HAP-1 (cell line): ENCODE measurements at places on chromosomes 2 and 18.

- no peak for DNase-seq
Observed at GRCh38 chr2:84925336-84925723, 19.9 kb downstream of the TMSB10 start.

DNA sequence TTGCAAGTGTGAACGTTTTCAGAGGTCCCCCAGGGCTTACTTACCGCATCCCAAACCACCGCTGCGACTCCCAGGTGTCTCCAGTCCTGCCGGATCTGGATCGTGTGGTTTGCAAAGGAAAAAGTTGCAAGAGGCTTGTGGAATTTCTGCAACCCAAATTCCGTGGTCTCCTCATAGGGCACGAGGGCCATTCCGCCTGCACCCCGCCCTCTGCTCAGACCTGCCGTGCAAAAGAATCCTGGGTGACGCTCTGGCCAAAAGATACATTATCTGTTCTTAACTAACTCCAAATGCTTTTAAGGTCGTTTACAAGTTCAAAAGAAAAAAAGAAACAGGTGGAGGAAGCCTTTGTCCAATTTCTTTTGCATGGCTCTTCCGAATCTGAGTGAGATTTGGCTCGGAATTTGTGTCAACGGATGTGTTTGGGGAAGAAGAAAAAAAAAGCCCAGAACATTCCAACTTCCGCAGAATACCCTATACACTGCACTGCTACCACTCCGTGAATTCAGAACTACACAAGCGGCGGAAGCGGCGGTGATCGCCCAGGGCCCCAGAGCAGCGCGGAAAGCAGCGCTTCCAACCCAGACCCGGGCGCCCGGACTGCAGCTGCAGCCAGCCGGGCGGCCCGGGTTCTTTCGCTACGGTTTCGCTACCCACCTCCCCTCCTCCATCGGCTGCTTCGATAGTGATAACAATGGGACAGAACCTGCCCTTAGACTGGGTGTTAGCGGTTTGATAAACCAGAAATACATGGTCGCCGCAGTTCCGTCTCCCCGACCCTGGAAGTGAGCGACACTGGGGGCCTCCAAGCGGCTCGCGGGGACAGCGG, 795 bp downstream of the METTL21A start:
- peak; percentile 73 for DNase-seq

DNA sequence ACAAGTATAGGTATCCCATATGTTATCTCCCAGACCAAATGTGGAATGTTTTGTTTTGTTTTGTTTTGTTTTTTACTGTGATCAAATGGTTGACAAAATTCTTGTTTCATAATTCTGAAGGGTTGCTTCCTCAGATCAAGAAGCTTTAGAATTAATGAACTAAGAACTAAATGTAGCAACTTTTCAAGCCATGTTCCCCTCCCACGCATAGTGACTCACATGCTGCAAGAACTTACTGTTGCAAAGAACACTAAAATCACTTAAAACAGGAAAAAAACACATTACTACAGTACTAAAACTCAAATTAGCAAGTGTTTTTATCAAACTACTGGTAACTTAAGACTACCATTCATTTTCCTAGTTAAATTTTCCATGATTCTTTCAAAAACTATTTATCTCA, 30.6 kb downstream of the HNRNPLL start:
- no peak for DNase-seq

DNA sequence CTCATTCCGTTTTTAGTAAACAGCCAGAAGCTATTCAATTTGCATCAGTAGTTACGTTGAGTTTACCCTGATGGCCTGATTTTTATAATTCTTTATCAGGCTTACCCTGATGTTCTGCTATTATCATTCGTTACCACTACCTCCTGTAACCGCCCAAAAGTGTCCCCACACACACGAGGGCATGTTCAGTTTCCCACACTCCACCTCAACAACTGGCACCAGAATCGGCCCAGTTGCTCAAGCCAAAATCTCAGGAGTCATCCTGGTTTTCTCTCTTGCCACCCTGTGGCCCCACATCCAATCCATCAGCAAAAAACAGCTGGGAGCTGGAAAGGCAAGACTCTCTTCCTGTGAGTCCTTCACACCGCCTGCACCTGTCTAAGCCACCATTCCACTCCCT, 102.9 kb upstream of the RAB6C start:
- DNase-seq = no peak

DNA sequence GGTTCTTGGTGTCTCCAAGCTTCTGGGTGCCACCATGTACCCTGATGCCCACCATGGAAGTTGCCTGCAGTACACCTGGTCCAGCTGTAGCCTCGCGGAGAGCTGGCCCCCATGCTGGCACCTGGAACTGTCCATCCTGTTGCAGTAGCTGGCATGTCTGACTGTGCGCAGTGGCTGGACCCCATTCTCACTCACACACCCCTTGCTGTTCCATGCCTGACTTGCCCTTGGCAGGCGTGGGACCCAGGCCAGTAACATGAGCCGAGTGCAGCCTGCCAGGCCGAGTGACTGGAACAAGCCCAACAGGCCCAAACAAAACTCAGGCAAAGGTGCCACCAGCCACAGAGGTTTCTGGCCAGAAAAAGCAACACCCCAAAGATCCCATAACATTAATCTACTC, 73.8 kb downstream of the NEURL3 start:
- DNase-seq = no peak

- DNase-seq = no peak
Observed at GRCh38 chr18:31451625-31452024, 4.1 kb downstream of the DSG3 start.

- no peak for DNase-seq
Observed at GRCh38 chr2:147495734-147496133, 349.1 kb upstream of the ACVR2A start.

- no peak for DNase-seq
Observed at GRCh38 chr2:238418999-238419546, 7.7 kb upstream of the ASB1 start.

GRCh38 chr2:241498115-241499070, 10.0 kb downstream of the STK25 start:
- DNase-seq = no peak

GRCh38 chr2:25280051-25280687, 61.6 kb downstream of the DNMT3A start:
- DNase-seq = no peak

GRCh38 chr2:62382757-62383156, 123.2 kb downstream of the TMEM17 start:
- no peak for DNase-seq

DNA sequence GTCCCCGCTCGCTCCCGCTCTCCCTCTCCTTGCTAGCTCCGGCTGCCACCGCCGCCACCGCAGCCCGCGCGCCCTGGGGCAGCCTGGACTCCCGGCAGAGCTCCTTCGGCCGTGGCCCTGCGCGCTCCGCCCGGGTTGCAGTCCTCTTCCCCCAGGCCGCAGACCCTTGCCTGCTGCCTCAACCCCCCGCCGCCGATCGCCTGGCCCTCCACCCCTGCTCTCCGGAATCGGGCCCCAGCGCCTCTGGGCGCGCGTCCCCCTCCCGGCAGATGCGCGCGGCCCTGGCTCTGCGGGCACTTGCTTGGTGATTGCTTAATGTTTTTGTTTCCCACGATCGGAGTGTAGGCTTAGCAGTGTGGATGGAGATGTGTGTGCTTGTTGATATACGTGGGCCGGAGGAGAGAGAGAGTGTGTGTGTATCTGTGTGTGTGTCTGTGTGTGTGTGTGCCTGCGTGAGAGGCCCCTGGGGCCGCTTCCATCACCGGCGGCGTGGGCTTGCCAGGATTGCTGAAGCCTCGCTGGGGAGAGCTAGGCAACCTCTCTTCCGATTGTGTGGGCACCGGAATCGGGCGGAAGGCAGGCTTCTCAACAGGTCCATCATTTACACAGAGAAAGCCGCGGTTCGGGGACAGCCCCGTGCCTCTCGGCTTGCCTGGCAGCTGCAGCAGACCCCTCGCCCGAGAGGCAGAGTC, 877 bp downstream of the INHBB start:
- DNase-seq = no peak

DNA sequence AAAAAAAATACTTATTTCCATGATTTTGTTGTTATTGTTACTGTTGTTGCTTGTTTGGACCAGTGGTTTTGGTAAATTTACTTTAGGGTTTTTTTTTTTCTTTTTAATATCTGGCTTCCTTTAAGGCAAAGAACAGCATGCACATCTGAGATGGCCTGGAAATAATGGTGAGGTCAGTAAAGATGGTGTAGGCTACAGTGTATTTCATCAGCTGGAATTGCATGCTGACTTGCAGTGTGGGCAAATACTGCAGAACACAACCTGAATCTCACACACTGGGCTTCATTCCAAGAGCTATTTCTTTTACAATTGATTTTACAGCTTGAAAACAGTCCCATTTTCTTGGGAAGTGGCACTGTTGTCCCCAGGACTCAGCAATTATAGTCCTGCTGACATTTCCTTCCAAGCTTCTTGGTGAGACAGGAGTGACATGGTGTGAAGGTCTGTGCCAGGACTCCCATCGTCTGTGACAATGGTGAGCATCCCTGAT, 376.1 kb upstream of the SOX11 start:
- DNase-seq = no peak

DNA sequence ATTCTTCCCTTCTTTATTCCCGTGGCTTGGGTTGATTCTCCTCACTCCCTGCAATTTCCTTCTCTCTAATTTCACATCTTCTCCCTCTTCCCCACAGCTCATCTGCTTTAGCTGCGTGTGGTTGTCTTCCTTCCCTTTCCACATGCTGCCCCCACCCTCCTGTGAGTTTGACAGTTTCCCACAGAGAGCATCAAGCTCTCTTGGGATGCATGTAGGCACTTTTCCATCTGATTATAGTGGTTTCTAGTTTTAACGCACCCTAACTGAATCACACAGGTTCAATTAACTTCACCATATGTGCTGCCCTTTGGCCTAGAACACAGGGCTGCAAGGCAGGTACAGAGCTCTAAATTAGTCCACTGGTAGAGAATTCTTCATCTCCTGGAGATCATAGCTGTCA, 110.5 kb downstream of the TACR1 start:
- DNase-seq = no peak

GRCh38 chr2:191929288-191929687, 82.4 kb upstream of the CAVIN2 start:
- DNase-seq = no peak

DNA sequence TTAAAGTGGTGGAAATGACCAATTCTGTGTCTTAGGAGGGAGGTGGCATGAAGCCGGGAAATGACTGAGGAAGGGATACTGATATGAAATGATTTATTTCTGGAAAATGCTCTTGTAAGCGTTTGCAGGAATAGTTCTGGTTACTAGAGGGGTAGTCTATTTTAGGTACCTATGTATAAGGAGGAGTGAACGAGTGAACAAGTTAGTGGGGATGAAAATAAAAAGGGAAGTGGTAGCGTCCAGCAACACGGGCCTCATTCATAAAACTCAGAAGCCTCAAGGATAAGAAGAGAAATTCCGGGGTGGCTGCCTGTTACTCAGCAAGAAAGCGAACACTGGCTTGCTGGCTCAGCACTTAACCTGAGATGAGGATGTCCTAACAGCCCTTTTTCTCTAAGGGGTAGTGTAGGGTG, 303.3 kb downstream of the NCKAP5 start:
- DNase-seq = no peak

- no peak for DNase-seq
Observed at GRCh38 chr2:147609301-147609700, 235.5 kb upstream of the ACVR2A start.

DNA sequence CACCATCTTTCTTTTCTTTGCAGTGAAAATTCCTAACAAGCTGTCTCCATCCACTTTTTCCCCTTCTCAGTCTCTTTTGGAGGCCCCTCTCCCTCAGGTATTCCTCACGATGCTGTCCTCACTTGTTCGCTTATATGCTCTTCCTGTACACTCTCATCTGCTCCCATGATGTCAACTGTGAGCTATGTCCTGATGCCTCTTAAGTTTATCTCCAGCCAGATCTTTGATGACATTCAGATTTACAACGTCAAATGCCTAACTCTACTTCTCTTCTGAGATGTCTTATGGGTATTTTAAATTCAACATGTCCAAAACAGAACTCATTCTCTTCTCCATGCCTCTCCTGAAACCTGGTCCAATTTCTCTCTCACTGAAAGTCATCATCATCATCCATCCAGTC, 55.1 kb upstream of the SERTAD2 start:
- DNase-seq = no peak

- no peak for DNase-seq
Observed at GRCh38 chr2:194455358-194455757, 1201.7 kb upstream of the SLC39A10 start.

GRCh38 chr2:128774320-128775216, 455.9 kb upstream of the HS6ST1 start:
- DNase-seq = no peak

DNA sequence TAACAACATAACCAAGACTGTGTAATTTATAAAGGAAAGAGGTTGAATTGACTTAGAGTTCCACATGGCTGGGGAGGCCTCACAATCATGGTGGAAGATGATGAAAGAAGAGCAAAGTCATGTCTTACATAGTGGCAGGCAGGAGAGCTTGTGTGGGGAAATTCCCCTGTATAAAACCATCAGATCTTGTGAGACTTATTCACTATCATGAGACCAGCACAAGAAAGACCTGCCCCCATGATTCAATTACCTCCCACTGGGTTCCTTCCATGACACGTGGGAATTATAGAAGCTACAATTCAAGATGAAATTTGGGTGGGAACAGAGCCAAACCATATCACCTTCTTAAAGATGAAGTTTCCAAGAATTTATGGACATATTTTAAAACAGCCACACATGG, 2.5 kb upstream of the IL36RN start:
- no peak for DNase-seq

GRCh38 chr2:65320946-65321345, 93.3 kb downstream of the ACTR2 start:
- DNase-seq = no peak

GRCh38 chr2:38026846-38027245, 49.1 kb downstream of the CYP1B1 start:
- DNase-seq = no peak

DNA sequence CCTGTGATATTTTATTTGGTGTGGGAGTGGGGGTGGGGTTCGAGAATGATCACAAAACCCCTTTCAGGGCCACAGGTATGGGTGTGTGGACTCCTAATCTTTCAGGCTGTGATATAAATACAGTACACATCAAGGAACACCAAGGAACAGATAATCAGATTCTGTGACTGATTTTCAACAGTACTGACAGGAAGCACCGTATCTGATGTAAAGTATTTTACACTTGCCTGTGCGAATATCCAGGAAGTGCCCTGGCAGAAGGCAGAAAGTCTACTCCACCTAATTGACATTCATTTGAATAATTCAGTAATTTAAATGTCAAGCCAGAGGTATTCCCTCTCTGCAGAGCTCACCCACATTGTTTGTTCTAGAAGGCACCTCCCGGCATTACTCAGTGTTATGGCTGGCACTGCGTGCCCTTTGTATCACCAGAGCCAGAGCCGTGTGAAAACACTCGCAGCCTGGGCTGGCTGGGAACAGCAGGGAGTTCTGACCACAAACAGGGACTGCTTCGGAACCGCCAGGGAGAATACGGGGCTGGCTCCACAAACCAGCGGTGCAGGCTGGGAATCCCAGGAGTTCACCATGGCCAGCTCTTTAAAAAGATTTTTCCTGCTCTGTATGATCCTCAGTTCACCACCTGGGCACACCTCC, 91.8 kb downstream of the ACVR1 start:
- DNase-seq = no peak
